CD4-positive, alpha-beta memory T cell (primary cell): ENCODE measurements at places on chromosomes 16 and 17. TPM values are rescaled to one million over a fixed set of nuclear protein-coding genes. Genes with fewer than 3 reads are reported as not detected.

HIGD1B gene
- not detected for total RNA-seq

CEP295NL gene
- 0.28 TPM for total RNA-seq

IRX6 gene
- not detected for total RNA-seq

SLFN13 gene
- 24.6 TPM for total RNA-seq

LLGL2 gene
- 40.1 TPM for total RNA-seq

IGF2BP1 gene
- not detected for total RNA-seq

DLX3 gene
- not detected for total RNA-seq

PRAC1 gene
- total RNA-seq: not detected

DNA sequence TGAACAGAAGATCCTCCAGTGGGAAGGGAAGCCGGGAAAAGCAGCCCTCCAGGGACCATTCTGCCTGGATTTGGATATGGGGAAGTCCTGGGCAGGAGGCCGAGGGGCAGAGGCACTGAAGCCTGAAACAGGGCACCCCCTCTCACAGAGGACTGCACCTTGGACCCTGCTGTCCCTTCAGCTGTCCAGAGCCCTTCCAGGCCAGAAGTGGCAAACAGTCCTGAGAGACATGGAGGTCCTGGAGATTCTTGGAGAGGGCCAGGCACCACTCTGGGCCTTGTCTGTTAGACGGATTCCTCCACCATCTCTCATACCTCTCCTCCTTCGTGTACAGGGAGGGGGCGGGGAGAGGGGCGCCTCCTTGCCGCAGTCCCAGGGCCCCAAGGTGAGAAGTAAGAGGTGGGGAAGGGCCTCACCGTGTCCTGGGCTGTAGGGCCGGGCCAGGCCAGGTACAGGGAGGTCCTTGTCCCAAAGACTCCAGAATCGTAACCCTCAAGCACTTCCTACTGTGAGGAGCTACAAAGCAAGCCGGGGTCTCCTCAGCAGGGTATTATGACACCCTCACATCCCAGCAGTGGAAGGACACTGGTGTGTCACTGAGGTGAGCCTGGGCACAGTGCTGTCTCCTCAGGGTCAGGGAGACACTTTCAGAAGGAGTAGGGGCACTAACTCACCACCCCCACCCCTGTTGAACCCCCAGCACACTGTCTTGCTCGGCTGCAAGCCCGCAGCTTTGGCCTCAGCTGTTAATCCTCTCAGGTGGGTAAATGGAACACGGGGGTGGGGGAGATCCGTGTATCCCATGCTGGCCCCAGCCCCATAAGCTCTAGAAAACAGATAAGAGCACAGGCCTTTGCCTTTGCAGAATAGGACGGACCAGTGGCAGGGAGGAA lies 16.6 kb upstream of the TBX2 start:
- no peaks in the 10 kb centered on the region for H3K4me1 ChIP-seq
- H3K27ac ChIP-seq: no peak overlapping the region
- H3K36me3 ChIP-seq: no peaks in the 10 kb centered on the region
- H3K27me3 ChIP-seq: no peaks in the 10 kb centered on the region

- no peaks in the 10 kb centered on the region for H3K4me1 ChIP-seq
- DNase-seq: no peak
- no peaks in the 10 kb centered on the region for H3K36me3 ChIP-seq
Measured at GRCh38 chr16:54346041-54346440, 59.5 kb upstream of the IRX3 start.

GRCh38 chr17:77846531-77847085 lies 111.9 kb upstream of the TNRC6C start:
- peak overlapping the region; percentile 8 for H3K27ac ChIP-seq
- H3K4me3 ChIP-seq: no peak overlapping the region
- peak; percentile 42 for DNase-seq
- H3K27me3 ChIP-seq: no peaks in the 10 kb centered on the region
- H3K4me1 ChIP-seq: peaks cover 70% of the 10 kb centered on the region
- no peaks in the 10 kb centered on the region for H3K36me3 ChIP-seq

- no peak overlapping the region for H3K27ac ChIP-seq
- H3K27me3 ChIP-seq: peaks cover 28% of the 10 kb centered on the region
- H3K4me3 ChIP-seq: no peak overlapping the region
Measured at GRCh38 chr17:76076146-76076764, 1.7 kb downstream of the GALR2 start.

- no peaks in the 10 kb centered on the region for H3K27me3 ChIP-seq
- H3K4me1 ChIP-seq: peaks cover 8% of the 10 kb centered on the region
- H3K27ac ChIP-seq: no peak overlapping the region
- no peak overlapping the region for H3K4me3 ChIP-seq
- no peak for DNase-seq
- no peaks in the 10 kb centered on the region for H3K36me3 ChIP-seq
Measured at GRCh38 chr17:16313139-16314090, 39.9 kb downstream of the CENPV start.

- no peaks in the 10 kb centered on the region for H3K36me3 ChIP-seq
- DNase-seq: no peak
- no peaks in the 10 kb centered on the region for H3K4me1 ChIP-seq
- no peaks in the 10 kb centered on the region for H3K27me3 ChIP-seq
- H3K27ac ChIP-seq: no peak overlapping the region
Measured at GRCh38 chr16:83392743-83393142, 415.0 kb upstream of the HSBP1 start.

- H3K4me3 ChIP-seq: no peak overlapping the region
- no peaks in the 10 kb centered on the region for H3K36me3 ChIP-seq
- H3K27ac ChIP-seq: no peak overlapping the region
- no peak for DNase-seq
Measured at GRCh38 chr16:4233431-4233830, 8.4 kb downstream of the SRL start.

DNA sequence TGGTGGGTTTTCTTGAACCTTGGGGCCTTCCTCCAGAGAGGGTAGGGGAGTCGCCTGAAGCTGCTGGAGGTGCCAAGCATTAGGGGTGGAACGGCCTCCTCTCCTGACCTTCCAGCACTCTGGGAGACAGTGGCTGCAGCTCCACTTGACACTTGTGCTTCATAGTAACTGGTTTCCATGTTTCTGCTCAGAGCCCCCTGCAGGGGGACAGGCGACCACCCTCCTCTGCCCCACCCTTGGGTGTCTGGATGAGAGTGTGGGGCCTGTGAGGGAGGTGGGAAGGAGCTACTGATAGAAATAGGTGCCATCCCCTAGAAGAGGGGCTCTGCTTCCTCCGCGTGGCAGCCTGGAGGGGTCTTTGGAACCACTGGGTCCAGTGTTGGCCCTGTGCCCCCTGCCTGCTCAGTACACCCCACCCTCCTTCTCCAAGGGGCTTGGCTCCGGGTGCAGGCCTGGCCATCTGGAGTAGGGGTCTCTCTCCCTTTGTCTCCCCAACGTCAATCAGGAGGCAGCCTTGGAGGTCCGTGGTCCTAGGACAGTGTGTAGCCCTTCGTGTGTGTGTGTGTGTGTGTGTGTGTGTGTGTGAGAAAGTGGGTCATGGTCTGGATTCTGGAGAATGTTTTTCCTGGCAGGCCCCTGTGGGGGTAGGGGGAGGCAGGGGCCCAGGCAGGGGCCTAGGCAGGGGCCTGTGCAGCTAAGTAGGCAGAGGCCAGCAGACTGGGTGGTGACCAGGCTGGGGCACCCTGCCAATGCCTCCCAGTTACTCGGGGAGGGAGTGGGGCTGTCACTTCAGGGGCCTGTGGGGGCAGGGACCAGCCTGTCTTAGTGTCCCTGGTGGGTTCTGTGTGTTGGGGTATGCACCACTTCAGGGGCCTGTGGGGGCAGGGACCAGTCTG lies 4.9 kb downstream of the LASP1 start:
- H3K36me3 ChIP-seq: peaks cover 20% of the 10 kb centered on the region
- peak overlapping the region; percentile 29 for H3K27ac ChIP-seq
- H3K4me1 ChIP-seq: peaks cover 80% of the 10 kb centered on the region
- no peaks in the 10 kb centered on the region for H3K27me3 ChIP-seq

GRCh38 chr17:57861790-57862693 lies 12.2 kb upstream of the MRPS23 start:
- H3K36me3 ChIP-seq: no peaks in the 10 kb centered on the region
- no peaks in the 10 kb centered on the region for H3K27me3 ChIP-seq
- no peak for DNase-seq
- H3K4me1 ChIP-seq: peaks cover 13% of the 10 kb centered on the region
- H3K4me3 ChIP-seq: no peak overlapping the region
- no peak overlapping the region for H3K27ac ChIP-seq

DNA sequence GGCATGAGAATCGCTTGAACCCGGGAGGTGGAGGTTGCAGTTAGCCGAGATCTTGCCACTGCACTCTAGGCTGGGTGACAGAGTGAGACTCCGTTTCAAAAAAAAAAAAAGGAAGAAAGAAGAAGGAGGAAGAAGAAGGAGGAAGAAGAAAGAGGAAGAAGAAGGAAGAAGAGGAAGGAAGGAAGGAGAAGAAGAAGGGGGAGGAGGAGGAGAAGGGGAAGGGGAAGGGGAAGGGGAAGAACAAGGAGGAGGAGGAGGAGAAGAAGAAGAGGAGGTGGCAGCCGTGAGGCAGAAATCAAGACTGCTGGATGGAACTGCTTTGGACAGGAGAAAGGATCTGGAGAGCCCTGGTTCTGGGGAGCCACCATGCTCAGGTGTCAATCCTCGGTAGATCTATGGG lies 29.7 kb upstream of the PEMT start:
- H3K36me3 ChIP-seq: no peaks in the 10 kb centered on the region
- no peaks in the 10 kb centered on the region for H3K4me1 ChIP-seq
- DNase-seq: no peak
- no peak overlapping the region for H3K27ac ChIP-seq
- H3K27me3 ChIP-seq: no peaks in the 10 kb centered on the region

- no peaks in the 10 kb centered on the region for H3K36me3 ChIP-seq
- DNase-seq: no peak
- H3K4me1 ChIP-seq: no peaks in the 10 kb centered on the region
- no peaks in the 10 kb centered on the region for H3K27me3 ChIP-seq
Measured at GRCh38 chr17:69608808-69609472, 194.4 kb downstream of the MAP2K6 start.
